Transverse colon (tissue), 4 donors: ENCODE measurements at places on chromosomes 5 and 9. TPM values are rescaled to one million over a fixed set of nuclear protein-coding genes. Genes with fewer than 3 reads are reported as not detected.

DNA sequence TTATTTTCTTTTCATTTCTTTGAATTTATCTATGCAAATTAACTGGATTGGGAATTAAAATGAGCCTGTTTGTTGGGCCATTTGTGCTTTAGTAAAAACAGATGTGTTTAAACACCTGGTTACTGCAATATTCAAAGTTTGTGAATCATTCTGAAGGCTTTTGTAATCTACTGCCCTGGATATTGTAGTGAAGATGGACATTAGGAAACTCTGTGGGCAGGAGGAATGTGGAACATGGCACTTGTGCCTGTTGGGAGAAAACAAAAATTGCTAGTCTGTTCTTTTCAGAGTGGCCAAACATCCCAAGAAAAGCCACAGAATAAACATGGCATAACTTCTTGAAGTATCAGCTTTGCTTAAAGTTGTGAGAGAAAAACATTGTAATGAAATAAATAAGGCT is 40.8 kb downstream of the CHSY3 start:
- DNase-seq: no peak

PRR16 gene
- 8.8 TPM for total RNA-seq

KDM3B gene
- 70.8 TPM for total RNA-seq

GRCh38 chr5:42621242-42621641 is 135.4 kb upstream of the CCDC152 start:
- DNase-seq: no peak
